ENCODE measurements at places on chromosomes 4 and X.

DNA sequence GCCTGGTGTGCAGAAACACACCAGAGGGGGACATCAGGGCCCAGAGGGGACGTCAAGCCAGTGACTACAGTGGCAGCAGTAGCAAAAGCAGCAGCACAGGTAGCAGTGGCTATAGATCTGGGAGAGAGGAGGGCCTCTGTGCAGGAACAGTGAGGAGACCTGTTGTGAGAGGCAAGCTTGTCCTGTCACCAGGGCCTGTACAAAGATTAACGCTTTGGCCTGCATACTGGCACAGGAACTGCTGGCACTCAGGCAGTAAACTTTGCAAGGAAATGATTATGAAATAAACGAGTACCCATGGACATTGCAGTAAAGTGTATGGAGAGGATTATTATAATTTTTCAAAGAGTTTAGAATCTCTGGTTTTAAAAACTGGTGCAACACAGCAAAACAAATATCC lies 5.5 kb upstream of the PHF8 start:
- DNase-seq, result no peak

DNA sequence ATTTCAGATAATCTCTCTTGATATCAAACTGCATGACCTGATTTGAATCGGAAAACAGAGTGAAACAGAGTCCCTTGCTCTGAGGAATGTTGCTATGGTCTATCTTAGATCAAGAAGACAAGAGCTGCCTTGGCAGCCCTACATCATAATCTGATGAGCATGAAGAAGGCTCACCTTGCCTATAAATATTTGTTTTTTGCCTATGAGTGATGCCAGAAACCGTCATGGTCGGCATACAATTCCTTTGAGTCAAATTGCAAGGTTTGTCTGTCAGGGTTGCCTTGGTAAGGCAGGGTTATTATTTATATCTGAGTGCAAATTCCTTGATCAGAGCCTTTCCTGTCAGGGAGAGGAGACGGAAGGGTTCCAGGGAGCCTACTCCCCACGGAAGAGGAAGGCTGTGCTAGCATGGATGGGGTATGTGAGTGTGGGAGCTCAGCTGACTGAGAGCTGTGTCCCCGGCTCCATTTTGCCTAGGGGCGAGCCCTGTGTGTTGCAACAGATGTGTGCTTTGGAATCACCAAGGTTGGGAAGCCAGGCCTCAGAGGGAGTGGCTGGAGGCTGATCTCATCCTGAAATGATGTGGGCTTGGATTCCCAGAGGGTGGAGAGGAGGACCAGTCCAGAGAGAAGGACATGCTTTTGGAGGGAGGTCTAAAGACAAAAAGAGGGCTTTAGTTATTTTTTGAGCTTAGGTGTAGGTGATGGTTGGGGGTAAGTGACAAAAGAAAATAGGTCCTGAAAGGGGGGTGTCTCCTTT lies 43.6 kb downstream of the RTL9 start:
- no peak for DNase-seq

GRCh38 chr4:41050116-41050515 lies 164.2 kb downstream of the APBB2 start:
- DNase-seq, result no peak

DNA sequence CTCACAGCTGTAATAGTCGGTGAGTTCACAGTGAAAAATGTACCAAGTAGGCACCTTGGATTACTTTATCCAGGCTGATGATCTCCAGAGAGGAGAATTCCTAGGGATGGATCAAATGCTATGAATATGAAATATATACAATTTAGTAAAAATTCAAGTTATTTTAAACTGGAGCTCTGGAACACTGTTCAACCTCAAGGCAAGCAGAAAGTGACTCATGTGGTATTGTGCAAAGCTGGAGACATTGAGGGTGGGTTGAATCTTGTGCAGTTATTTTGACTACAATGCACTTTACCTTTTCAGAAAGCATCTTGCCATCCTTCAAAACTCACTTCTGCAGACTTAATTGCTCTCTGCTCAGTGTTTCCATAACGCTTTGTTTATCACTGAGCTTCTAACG lies 43.4 kb downstream of the OSTC start:
- no peak for DNase-seq

- DNase-seq, result no peak
Observed at GRCh38 chr4:33104273-33104672, 2384.1 kb downstream of the PCDH7 start.

GRCh38 chr4:1060621-1061020 lies 49.2 kb downstream of the FGFRL1 start:
- no peak for DNase-seq

Measured in activated T-cell treated with anti-CD3 and anti-CD28 coated beads, Interleukin-2, amount 50 U/mL, for 24 hours (primary cell).